ENCODE measurements at places on chromosomes 11 and 22. TPM values are rescaled to one million over a fixed set of nuclear protein-coding genes. Genes with fewer than 3 reads are reported as not detected.

DNA sequence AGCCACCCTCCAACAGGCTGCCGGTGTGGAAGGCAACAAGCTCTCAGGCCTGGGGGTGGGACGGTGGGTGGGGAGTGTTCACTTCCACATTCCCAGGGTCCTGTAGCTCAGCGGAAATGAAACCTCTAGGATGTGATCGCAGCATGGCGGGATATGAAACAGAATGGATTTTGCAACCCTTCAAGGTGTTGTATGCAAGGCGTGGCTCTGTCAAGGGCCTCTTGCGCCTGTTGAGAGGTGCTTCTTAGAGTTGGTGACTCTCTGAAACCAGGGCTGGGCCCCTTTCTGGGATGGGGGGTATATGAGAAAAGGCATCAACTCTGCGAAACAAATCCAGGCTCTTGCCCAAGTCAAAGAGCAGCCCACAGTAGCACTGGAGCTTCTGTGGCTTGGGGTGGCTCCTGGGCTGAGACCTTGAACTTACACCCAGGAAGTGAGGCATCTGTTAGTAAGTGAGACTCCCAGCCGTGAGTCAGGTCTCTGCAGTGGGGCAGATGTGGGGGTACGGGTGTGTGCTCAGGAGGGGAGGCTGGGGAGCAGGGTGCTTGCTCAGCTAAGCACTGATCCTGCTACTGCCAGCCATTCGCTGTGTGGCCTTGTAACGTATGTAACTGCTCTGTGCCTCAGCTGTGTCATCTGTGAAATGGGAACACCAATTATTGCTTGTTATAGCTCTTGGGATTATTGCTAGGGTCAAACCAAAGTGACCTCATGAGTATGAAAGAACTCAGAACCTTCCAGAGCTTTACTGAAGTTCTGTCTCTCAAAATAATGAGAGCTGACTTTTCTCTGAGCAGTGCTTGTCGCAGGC, 28.3 kb downstream of the NECTIN1 start:
- no peak for DNase-seq

GRCh38 chr11:1197886-1198560, 24.8 kb upstream of the MUC5B start:
- DNase-seq = peak; percentile 13

DNA sequence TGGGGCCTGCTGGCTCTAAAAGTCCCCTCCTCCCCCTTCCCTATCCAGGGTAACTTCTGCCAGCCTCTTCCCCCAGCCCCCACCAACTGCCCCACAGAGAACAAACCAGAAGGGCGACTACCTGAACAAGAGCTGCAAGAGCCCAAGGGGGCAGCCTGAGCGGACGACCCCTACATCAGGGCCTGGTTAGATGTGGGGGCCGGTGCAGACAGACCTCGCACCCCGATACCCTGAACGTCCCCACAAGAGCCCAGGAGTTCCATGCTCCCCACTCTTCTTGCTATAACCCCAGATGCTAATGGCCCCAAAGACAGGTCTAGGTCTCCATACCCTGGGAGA, 20.7 kb downstream of the SUN2 start:
- DNase-seq = no peak

GRCh38 chr11:39145346-39145745, 2314.1 kb downstream of the LRRC4C start:
- DNase-seq = no peak

DNA sequence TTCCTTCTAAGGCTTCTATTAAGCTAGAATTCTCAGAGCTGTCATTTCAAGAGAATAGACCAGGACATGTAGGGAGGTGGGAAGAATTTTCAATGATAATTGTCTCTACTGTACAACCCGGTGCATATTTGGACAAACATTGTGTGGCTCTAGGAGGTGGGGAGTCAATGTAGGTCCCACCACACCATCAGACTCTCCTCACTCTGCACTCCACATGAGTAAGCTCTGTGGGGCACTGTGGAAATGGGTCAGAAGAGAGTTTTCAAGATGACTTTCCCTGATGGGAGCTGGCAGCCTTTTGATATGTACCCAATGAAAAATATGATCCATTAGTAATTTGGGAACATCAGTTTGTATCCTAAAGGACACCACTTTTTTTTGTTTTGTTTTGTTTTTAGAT, 33.2 kb downstream of the OR2AG2 start:
- DNase-seq = no peak

NRIP3 gene
- total RNA-seq = 3.1 TPM

DNA sequence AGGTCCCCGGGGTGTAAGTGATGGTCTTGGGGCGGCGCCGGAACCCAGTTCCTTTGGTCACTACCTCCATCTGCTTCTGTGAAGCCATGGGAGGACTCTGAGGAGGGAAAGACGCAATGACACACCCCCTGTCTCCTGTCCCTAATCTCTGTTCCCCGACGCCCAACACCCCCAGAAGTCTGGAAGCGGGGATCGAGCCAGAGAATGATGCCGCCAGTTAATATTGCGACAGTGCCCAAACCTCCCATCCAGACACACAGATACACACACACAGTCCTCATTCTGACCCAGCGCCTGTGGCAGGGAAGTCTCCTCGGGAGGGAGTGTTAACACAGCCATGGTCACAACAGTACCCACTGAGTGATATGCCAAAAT, 352 bp downstream of the C22orf23 start:
- DNase-seq = no peak

HEPN1 gene
- total RNA-seq = not detected

FGF19 gene
- not detected for total RNA-seq

GRCh38 chr22:45804986-45805325, 133.3 kb downstream of the ATXN10 start:
- no peak for DNase-seq

- DNase-seq = no peak
Measured at GRCh38 chr11:17906436-17906835, 106.4 kb downstream of the SERGEF start.

- no peak for DNase-seq
Measured at GRCh38 chr11:123213307-123213771, 18.3 kb upstream of the CLMP start.

DNA sequence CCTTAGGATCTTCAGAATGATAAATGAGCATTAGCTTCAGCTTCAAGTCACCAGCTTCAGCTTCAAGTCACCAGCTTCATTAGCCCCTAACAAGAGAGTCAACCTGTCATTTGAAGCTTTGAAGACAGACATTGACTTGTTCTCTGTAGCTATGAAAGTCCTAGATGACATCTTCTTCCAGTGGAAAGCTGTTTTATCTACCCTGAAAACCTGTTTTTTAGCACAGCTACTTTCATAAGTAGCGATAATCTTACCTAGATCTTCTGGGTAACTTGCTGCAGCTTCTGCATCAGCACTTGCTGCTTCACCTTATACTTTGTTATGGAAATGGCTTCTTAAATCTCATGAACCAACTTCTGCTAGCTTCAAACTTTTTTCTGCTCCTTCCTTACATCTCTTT, 85.7 kb downstream of the PGR start:
- no peak for DNase-seq

DNA sequence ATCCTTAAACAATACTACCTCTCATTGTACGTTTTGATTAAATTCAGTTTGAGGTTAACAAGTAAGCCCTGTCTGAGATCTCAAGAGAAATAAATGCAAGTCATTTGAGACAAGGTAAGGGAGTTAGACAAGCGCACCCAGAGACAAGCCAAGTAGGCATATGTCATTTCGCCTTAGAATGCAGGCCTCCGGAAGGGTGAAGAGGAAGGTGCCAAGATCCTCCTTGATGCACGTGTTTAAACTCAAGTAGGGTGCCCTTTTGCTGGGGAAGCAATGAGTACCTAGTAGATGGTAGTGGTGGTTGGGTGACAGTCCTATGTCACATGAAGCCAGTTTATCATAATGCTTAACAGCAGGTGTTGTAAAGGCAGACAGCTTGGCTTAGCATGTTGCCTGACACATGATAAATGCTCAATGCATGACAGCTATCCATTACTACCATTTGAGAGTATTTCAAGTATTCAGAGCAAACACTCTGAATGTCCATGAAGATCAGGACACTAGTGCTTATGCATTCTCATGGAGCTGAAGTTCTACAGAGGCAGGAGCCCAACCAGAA, 415.9 kb downstream of the TMEM135 start:
- DNase-seq = no peak

DNA sequence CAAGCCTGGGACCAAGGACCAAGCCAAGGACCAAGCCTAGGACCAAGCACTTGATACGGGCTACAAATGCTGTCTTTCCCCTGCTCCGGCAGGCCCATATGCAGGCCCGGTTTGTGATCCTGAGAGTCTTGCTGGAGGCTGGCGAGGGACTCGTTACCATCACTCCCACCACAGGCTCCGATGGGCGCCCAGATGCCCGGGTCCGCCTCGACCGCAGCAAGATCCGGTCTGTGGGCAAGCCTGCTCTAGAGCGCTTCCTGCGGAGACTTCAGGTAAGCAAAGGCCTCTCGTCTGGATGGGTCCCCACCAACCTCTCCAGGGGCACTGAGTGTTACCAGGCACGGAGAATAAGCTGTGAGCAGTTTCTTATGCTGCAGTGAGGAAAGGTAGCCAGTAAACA, 13.2 kb upstream of the BBS1 start:
- no peak for DNase-seq

GRCh38 chr22:19376247-19376646, 55.3 kb downstream of the HIRA start:
- DNase-seq = no peak
